ENCODE measurements at places on chromosomes 7 and 10. TPM values are rescaled to one million over a fixed set of nuclear protein-coding genes. Genes with fewer than 3 reads are reported as not detected.

PLA2G12B gene
- total RNA-seq: not detected

DNA sequence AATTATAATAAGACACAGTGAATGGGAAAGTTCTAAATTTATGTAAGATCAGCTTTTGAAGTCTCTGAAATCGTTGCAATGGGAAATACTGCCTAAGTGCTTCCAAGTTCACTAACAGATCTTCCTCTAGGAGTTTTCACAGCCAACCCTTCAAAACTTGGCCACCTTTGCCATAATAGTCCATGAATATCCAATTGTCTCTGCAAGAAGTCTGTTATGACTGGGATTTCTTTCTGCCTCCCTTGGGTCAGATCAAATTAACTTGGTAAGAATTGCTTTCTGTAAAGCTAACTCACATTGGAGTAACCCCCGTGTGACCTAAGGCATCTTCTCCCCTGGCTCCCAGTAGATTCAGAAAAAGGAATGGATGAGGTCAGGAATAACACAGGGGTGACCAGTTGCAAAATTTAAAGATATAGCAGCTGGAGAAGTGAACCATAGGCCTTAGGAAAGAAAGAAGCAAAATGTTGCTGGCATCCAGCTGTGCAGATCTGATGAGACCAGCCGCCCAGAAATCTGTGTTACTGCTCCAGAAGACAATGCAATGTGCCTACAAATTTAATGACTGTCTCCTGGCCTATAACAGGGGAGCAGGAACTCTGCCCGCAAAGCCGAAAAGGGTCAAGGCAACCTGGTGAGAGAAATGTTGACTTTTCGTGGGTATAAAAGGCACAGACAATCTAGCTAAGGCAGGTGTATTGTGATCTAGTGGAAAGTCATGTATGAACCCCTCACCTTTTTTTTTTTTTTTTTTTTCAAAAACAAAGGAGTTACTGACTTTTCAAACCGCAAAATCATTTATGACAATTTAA is 7.5 kb upstream of the OPTN start:
- H3K36me3 ChIP-seq: no peaks in the 10 kb centered on the region
- H3K4me3 ChIP-seq: no peak overlapping the region
- no peaks in the 10 kb centered on the region for H3K4me1 ChIP-seq
- H3K27ac ChIP-seq: no peak overlapping the region

- DNase-seq: no peak
- H3K36me3 ChIP-seq: no peaks in the 10 kb centered on the region
- H3K4me1 ChIP-seq: peaks cover 19% of the 10 kb centered on the region
- no peak overlapping the region for H3K27ac ChIP-seq
Measured at GRCh38 chr10:95392217-95392584, 101.4 kb upstream of the PDLIM1 start.

- H3K27me3 ChIP-seq: no peaks in the 10 kb centered on the region
- H3K4me1 ChIP-seq: no peaks in the 10 kb centered on the region
- DNase-seq: no peak
- H3K4me3 ChIP-seq: no peak overlapping the region
- H3K36me3 ChIP-seq: no peaks in the 10 kb centered on the region
Measured at GRCh38 chr10:123309731-123310130, 155.5 kb downstream of the BUB3 start.
